ENCODE measurements at places on chromosomes 2 and 18. TPM values are rescaled to one million over a fixed set of nuclear protein-coding genes. Genes with fewer than 3 reads are reported as not detected.

- H3K27me3 ChIP-seq = no peaks in the 10 kb centered on the region
- no peak for DNase-seq
- no peak overlapping the region for H3K4me3 ChIP-seq
- no peak overlapping the region for H3K27ac ChIP-seq
These were observed 120.6 kb downstream of the PRKRA start for GRCh38 chr2:178330175-178331017.

GRCh38 chr18:4582431-4583335, 127.6 kb upstream of the DLGAP1 start:
- H3K36me3 ChIP-seq = no peaks in the 10 kb centered on the region
- H3K4me1 ChIP-seq = no peaks in the 10 kb centered on the region
- H3K27me3 ChIP-seq = no peaks in the 10 kb centered on the region
- no peak overlapping the region for H3K27ac ChIP-seq
- DNase-seq = no peak
- H3K4me3 ChIP-seq = no peak overlapping the region

- H3K4me3 ChIP-seq = no peak overlapping the region
- no peaks in the 10 kb centered on the region for H3K4me1 ChIP-seq
- H3K27ac ChIP-seq = no peak overlapping the region
- no peak for DNase-seq
- H3K27me3 ChIP-seq = no peaks in the 10 kb centered on the region
These were observed 14.2 kb upstream of the CABLES1 start for GRCh38 chr18:23121133-23121532.

GRCh38 chr18:76493213-76494161, 1.6 kb downstream of the ZNF516 start:
- H3K27ac ChIP-seq = no peak overlapping the region
- H3K4me1 ChIP-seq = peaks cover 3% of the 10 kb centered on the region
- H3K36me3 ChIP-seq = no peaks in the 10 kb centered on the region
- H3K27me3 ChIP-seq = no peaks in the 10 kb centered on the region
- no peak for DNase-seq

DNA sequence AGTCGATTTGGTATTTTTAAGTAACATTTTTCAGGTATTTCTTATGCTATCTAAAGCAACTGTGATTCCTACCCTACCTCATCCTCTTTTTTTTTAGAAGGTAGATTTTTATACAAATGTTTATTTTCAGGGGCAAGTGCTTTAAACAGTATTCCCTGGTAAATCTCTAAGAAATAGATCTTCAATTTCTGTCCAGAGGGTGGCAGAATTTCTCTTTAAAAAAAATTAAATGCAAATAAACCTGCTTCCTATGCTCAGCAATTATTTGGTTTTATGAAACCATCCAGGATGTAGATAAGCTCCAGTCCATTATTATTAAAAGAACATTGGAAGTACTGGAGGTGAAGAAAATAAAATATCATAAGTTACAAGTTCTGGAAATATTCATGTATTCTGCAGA, 191.9 kb downstream of the MYO3B start:
- no peak for DNase-seq
- H3K27ac ChIP-seq = no peak overlapping the region
- H3K4me1 ChIP-seq = no peaks in the 10 kb centered on the region
- no peak overlapping the region for H3K4me3 ChIP-seq
- H3K36me3 ChIP-seq = no peaks in the 10 kb centered on the region

DNA sequence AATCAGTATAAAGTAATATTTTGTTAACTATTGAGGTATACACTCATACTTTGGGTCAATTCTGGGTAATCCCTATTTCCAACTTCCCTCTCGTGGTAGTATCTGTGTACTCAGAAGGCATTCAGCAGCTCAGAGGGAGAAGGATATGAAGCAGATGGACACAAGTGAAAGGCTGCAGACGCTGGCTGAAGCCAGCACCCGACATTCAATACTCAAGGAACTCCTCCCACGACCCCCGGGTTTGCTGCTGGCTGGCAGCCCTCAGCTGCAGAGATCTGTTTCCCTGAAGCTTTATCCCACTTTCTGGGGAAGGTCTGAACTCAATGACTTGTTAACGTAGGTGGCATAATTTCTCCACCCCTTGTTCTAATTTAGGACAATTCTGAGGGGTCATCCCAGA, 847.3 kb upstream of the SOX11 start:
- DNase-seq = no peak
- no peak overlapping the region for H3K4me3 ChIP-seq
- H3K36me3 ChIP-seq = no peaks in the 10 kb centered on the region
- H3K27ac ChIP-seq = no peak overlapping the region

- no peaks in the 10 kb centered on the region for H3K27me3 ChIP-seq
- no peak overlapping the region for H3K4me3 ChIP-seq
- no peaks in the 10 kb centered on the region for H3K4me1 ChIP-seq
These were observed 290.0 kb downstream of the PHLPP1 start for GRCh38 chr18:63005306-63005705.

DNA sequence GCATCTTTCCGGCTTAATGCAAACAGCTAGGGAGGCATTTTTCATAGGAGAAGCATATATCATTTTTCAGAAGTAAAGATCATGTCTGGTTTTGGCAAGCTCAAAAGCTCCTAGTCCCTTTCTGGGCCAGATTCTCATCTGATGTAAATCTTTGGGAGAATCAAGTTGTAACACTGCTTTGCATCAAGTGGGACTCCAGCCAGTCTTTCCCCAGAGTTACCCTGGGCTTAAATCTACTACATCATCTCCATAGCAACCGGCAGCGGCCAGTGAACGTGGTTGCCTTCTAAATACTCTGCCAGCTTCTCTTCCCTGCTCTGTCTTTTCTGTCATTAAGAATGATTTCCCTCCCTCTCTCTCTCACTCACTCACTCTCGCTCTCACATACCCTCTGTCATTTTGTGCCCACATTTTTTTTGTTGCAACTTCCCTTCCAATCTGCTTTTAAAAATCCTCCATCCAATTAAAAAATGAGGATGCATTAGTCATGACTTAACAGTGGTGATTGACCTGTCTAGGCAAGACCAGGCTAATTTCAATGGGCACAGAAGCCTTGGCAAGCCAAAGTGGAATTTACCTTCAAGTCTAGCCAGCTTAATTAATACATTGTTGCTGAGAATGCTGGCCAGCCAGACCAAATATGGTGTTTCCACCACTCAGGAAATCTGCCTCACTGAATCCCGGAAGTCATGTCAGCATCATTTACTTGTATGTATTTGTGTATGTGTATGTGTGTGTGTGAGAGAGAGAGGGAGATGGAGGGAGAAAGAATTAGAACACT, 93.0 kb downstream of the NRP2 start:
- no peak for DNase-seq
- H3K4me1 ChIP-seq = peaks cover under 1% of the 10 kb centered on the region
- H3K36me3 ChIP-seq = no peaks in the 10 kb centered on the region

DNA sequence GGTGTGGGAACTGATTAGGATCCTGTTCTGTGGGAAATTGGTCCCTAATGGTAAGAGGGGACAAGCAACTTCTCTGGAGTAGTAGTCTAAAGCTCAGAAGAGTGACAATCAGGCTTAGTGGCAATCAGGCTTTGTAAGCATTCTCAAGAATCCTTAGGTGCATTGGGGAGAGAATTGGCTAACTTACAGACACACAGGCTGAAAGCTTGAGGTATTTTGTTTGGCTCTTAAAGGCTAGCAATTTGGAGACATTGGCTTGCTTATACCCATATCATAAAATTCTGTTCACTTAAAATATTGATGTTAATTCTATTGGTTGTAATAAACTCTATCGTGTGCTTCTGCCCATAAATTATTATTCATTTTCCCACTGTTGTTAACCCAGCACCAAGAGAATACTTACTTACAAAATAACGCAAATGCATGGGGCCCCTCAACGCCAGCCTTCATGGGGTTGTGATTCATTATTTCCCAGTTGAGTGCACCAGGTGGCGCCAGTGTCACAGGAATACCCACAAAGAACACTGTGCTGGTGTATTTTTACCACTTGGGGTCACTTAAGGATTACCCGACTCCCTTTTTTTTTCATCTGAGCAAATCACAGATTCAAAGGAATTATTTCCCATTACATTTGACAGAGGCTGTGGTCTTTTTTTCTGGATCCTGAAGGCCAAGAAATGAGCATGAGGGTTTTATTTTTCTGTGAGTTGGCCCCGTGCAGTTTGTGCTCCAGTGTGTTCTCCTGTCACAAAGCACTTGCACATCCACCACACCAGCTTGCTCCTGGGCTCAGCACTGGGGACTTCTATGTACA, 45.5 kb downstream of the DDX1 start:
- no peak overlapping the region for H3K4me3 ChIP-seq
- H3K27ac ChIP-seq = peak overlapping the region; percentile 33
- no peaks in the 10 kb centered on the region for H3K27me3 ChIP-seq
- peaks cover 9% of the 10 kb centered on the region for H3K36me3 ChIP-seq

DNA sequence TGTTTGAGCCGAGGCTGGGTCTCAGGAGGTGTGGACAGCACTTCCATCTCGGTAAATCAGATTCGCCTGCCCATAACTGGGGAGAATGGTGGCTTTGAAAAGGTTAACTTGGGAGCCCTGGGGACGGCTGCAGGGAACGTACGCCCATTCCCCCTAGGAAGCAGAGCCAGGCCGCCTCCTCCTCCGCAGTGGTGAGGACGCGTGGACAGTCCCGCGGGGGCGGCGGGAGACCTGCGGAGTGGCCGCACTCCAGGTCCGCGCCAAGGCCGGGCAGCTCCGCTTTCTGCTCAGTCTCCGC, 845 bp upstream of the MYCN start:
- H3K27me3 ChIP-seq = peaks cover 7% of the 10 kb centered on the region
- H3K27ac ChIP-seq = no peak overlapping the region
- no peaks in the 10 kb centered on the region for H3K36me3 ChIP-seq
- no peak for DNase-seq

- no peaks in the 10 kb centered on the region for H3K36me3 ChIP-seq
- H3K27me3 ChIP-seq = no peaks in the 10 kb centered on the region
- no peak overlapping the region for H3K27ac ChIP-seq
- H3K4me1 ChIP-seq = no peaks in the 10 kb centered on the region
- no peak overlapping the region for H3K4me3 ChIP-seq
These were observed 4.2 kb downstream of the ZAP70 start for GRCh38 chr2:97717613-97717995.

GRCh38 chr2:198968545-198968944, 489.2 kb downstream of the SATB2 start:
- no peaks in the 10 kb centered on the region for H3K36me3 ChIP-seq
- no peak overlapping the region for H3K4me3 ChIP-seq
- H3K27me3 ChIP-seq = no peaks in the 10 kb centered on the region
- DNase-seq = no peak

- H3K4me1 ChIP-seq = no peaks in the 10 kb centered on the region
- H3K4me3 ChIP-seq = no peak overlapping the region
- DNase-seq = no peak
- H3K27ac ChIP-seq = no peak overlapping the region
- no peaks in the 10 kb centered on the region for H3K27me3 ChIP-seq
- no peaks in the 10 kb centered on the region for H3K36me3 ChIP-seq
These were observed 117.5 kb upstream of the MEIS1 start for GRCh38 chr2:66317268-66317890.

DNA sequence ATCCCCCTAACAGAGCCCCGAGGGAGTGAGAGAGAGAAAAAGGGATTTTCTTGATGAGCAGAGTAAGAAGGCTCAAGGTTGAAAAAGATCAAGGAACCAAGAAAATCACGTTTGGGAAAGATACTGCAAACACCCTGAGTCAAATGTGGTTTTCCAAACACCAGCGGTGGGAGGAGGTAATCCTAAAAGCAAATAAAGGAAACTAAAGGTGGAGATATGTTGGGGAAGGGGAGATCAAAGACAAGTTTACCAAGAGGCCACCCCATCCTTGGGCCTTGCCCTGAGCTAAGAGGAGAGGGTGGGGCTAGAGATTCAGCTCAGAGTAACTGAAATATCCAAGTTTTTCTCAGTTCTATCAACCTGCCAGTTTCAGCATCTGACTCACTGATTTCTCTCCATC, 332.3 kb downstream of the ETAA1 start:
- no peaks in the 10 kb centered on the region for H3K36me3 ChIP-seq
- DNase-seq = no peak
- no peaks in the 10 kb centered on the region for H3K4me1 ChIP-seq

Gene ZNF396
- 4.1 TPM for total RNA-seq

Gene PXDN
- total RNA-seq = 114 TPM
